CD14-positive monocyte (primary cell): ENCODE measurements at places on chromosomes 6 and 20.

DNA sequence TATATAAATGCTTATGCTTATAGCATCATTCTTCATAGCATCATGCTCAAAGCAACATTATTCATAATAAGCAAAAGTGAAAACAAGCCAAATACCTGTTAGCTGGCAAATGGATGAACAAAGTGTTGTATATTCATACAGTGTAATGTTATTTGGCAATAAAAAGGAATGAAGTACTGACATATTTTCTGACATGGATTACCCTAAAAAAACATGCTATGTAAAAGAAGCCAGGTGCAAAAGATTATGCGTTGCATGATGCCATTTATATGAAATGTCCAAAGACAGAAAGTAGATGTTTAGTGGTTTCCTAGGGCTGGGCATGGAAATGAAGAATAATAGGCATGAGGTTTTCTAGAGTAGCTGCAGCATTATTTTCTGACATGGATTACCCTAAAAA lies 77.1 kb downstream of the GFRA4 start:
- no peak for DNase-seq

DNA sequence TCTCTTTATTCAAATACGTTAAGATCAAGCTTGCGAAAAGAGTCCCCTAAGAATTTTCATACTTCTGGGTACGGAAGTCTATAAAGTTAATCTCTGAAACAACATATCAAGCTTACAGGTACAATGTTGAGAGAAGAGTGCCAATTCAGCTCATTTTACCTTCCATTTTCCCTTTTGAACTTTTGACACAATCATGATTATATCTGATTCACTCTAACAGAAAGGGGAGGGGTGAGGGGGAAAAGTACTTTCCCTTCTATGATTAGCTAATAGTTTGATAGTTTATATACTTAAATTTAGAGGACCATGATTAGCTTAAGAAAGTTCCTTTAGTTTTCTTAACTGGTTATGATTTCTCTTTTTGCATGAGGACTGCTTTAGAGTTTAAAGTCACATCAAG lies 33.5 kb downstream of the SNX3 start:
- DNase-seq: no peak

- no peak for DNase-seq
Observed at GRCh38 chr6:147983581-147984366, 358.9 kb upstream of the SASH1 start.

GRCh38 chr20:1844325-1845162 lies 50.7 kb upstream of the SIRPA start:
- peak; percentile 86 for DNase-seq

- DNase-seq: no peak
Observed at GRCh38 chr6:133291671-133292070, 50.5 kb downstream of the EYA4 start.

GRCh38 chr20:17083738-17084137 lies 143.1 kb upstream of the PCSK2 start:
- no peak for DNase-seq

- DNase-seq: peak; percentile 92
Observed at GRCh38 chr20:48769069-48769983, 58.5 kb downstream of the PREX1 start.

DNA sequence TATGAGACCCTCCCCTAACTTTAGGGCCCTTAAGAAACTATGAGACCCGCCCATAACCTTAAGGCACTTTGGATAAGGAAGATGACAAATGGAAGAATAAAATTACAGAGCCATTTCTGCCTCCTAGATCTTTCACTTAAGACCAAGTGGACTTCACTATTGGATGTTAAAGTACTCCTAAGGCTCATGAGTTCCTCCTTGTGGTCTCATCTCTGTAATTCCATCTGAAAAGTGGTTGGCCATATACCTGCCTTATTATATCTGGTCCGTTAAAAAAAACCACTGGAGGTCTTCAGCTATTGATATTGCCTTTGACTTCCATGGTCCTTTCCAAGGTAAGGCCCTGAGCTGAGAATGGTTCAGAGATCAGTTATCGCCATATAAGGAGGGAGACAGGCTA lies 310.3 kb downstream of the EYA4 start:
- no peak for DNase-seq

GRCh38 chr20:23013429-23013828 lies 21.7 kb upstream of the SSTR4 start:
- DNase-seq: no peak

- DNase-seq: no peak
Observed at GRCh38 chr6:55820696-55821095, 54.7 kb downstream of the BMP5 start.

DNA sequence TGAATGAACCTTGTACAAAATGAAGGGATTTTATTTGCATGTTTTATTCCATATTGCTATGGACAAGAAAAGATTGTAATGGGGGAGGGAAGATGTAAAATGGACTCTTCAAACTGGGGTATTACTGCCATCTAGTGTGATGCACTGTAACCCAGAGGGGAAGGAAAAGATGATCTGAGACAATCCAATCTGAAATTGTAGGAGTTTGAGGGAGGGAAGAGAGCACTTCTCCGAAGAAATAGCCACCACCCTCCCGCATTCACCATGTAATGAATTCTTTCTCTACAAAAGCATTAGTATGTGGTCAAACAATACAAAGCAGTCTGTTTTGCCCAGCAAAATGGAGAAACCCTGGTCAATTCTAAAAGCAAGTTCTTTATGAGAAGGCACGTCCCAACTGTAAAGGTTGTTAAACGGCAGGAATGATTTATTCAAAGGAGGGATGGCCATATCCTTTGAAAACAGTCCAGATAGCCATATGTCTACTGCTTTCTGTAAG lies 679.5 kb upstream of the NRSN1 start:
- no peak for DNase-seq

- DNase-seq: no peak
Observed at GRCh38 chr6:3414327-3415081, 42.3 kb downstream of the SLC22A23 start.

GRCh38 chr6:89352278-89353117 lies at the start of gene UBE2J1:
Gene UBE2J1 (minus strand): TSS chr6:89352722. CDS start chr6:89352569, 153 bp downstream.
- peak; percentile 94 for DNase-seq
